ENCODE measurements at places on chromosomes 11 and 22.

GRCh38 chr11:75790986-75791385 is 22.4 kb downstream of the DGAT2 start:
- DNase-seq: no peak

DNA sequence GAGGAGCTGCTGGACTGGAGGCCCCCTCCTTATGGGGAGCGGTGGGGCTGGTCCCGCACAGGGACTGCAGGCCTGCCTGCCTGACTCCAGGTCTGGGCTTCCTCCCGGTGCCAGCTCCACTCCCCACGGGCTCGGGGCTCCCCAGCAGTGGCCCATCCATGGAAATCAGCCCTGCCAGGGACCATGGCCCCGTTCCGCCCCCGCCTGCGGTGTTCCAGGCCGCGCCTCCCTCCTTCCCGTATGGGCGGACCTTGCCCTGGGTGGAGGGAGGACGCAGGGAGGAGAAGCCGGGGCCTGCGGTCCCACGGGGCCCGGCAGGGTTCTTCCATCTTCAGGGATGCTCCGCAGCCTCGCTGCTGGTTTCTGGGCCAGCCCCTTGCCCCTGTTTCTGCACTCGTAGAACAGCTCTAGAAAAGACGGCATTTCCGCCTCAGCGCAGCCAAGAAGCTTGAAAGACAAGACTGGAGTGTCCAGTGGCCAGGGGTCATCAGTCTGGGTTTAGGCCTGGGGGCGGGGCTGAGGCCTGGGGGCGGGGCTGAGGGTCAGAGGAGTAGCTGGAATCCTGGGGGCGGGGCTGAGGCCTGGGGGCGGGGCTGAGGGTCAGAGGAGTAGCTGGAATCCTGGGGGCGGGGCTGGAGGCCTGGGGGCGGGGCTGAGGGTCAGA is 1330.6 kb downstream of the BRD1 start:
- DNase-seq: no peak

DNA sequence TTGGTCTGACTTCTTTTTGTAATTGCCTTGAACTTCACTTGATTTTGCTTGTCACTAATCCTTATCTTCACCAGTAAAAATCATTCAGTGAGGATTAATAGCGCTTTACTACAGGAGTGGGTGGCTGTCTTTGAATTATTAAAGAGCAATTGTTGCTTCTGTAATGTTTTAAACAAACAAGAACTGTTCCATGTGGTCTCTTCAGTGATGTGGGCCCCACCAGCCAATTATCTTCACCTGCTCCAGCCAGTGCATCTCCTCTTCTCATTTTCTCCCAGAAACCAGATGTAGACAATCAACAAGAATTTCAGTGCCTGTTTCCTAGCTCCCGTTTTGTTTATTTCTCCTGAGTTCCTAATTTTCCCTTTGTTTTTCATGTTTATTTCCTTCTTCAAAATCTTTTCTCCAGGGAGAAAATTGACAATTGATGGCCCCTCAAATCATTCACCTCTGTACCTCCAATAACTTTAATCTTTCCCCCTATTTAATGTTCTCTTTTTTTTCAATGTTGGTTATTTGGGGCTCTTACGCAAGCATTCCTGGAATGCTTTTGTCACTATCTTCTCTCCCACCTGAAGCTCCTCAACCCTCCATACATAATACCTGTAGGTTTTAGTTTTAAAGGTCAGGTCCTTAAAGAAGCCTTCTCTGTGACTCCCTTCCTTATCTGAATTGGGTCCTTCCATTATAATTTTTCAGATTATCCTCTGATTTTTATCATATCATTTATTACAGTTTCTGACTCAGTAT is 115.1 kb downstream of the ARFGAP2 start:
- DNase-seq: no peak

DNA sequence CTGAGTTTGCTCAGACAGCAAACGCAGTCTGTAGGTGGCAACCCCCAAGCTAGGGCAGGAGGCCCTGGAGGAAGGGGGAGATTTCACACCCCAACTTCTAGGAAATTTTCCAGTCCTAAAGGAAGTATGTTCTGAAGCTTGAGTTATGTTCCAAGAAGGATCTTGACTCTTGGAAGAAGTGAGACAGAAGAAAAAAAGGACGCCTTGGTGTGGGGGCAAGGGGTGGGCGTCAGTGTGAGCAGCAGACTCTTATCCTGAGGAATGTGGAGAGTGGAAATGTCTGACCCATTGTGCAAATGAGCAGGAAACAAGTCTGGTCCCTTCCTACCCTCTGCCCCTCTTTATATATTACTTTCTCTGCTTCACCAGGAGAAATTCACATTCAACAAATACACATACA is 368.5 kb upstream of the NARS2 start:
- DNase-seq: no peak

GRCh38 chr22:27011717-27012116 is 354.3 kb downstream of the MIAT start:
- no peak for DNase-seq

DNA sequence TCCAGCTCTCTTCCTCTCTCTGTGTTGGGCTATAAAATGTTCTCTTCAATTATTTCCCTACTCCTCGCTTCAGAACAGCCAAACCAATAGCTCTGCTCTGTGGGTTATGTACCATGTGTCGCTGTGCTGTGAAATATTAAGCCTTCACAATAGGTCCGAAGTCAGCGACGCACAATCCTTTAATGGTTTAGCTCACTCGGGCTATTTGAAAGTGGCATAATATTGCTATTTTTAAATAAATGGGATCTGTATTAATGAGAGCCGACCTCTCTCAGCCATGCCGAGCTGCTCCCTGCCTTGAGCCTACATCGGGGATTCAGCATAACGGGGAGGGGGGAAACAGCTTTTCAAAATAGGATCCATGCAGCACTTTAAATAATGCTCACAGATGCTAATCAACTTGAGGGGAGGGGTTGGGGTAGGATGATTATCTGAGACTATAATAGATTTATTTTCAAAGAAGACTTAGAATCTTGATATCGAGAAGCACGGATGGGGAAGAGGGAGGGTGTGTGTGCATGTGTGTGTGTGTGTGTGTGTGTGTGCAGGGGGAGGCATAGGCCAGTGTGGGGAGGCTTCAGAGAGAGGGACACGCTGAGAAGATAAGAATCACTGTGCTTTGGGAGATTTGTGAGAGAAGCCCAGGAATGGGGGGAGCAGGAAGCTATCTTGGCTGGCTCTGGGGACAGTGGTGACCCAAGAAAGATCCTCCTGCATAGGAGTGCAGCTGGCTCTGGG is 271.5 kb downstream of the NXPE2 start:
- DNase-seq: no peak

- no peak for DNase-seq
Observed at GRCh38 chr11:113839842-113840241, 35.5 kb downstream of the USP28 start.

- no peak for DNase-seq
Observed at GRCh38 chr11:36251823-36252222, 37.4 kb downstream of the COMMD9 start.
